ENCODE measurements at places on chromosomes 11 and 22.

- DNase-seq: no peak
Observed at GRCh38 chr11:1820463-1821325, 14.1 kb upstream of the SYT8 start.

DNA sequence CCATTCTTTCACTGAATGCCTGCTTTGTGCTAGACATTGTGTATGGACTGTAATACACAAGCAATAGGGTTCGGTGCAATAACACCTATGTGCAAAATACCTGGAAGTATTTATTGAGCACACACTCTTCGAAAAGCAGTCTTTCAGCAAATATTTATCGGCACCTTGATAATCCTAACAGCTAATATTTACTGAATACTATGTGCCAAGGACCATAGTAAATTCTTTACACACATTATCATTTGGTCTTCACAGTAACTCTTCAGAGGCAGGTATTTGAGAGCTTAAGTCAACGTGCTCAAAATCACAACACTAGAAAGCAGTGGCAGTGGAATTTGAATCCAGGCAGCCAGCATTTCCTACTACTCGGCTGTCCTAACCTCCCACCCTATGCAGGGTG, 2.2 kb downstream of the B3GNT6 start:
- no peak for DNase-seq

- DNase-seq: no peak
Observed at GRCh38 chr11:64632237-64632636, 41.2 kb downstream of the SLC22A12 start.

GRCh38 chr11:58616594-58616993, 5.9 kb upstream of the CNTF start:
- DNase-seq: no peak

GRCh38 chr11:61730240-61730994, 22.0 kb upstream of the MYRF start:
- DNase-seq: no peak

DNA sequence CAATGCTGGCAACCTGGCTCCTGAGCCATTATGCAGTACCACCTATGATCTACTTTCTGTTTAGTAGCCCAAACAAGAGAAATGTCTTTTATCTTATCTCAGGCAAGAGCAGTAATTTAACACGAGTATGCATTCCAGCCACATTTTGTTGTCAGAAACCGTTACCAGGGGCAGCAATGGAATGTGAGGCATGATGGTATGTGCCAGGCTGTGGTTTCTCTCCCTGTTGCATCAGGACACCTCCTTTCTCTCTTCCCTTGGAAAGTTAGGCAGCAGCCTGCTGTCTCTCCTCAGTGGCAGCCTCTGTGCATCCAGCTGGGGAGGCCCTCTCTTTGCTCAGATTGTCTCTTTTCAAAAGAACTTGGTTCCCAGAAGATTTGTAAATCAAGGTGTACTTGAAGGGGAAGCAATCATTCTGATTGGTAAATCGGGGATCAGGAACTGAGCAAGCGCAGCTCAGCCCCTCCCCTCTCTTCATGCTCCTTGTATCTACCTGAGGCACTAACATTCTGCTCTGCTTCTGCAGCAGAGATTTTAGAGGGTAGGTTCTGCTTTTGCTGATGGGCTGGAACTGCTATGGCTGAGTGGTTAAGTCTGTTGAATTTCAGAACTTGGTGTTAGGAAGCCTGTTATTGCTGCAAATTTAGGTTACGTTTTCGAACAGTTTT, 229.2 kb downstream of the ADAMTS15 start:
- no peak for DNase-seq

DNA sequence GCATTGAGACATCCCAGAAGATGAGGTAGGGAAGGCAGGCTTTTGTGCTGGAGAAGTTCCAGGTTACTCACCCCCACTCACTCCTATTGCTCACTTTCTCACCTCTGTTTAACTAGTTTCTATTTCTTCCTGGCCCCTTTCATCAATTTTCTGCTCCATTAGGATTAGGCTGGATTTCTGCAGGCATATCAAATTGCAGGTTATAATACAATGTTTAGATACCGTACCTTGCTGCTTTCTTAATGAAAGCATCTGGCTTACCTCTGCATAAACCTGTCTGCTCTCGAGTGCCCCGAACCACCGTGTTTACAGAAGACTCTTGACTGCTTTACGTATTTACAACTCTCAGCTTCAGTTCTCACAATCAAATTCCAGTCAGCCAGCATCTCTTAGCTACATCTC, 173.7 kb downstream of the ADAMTS15 start:
- no peak for DNase-seq

DNA sequence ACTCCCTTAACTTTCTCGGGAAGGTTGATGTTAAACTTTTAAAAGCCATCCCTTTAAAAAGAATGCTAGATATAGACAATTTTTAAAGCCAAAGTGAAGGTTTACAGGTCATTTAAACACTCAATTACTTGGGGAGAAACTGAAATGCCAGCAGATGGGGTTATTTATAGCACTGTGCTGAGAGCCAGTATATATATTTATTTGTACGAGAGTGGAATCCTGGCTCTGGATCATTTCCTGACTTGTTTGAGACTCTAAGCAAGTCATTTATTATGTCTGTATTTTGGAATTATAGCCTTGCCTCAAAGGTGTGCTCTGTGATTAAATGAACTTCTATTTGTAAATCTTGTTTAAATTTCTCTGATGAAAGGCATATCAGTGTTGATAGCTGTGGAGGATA, 6.8 kb upstream of the ZBED5 start:
- DNase-seq: no peak

DNA sequence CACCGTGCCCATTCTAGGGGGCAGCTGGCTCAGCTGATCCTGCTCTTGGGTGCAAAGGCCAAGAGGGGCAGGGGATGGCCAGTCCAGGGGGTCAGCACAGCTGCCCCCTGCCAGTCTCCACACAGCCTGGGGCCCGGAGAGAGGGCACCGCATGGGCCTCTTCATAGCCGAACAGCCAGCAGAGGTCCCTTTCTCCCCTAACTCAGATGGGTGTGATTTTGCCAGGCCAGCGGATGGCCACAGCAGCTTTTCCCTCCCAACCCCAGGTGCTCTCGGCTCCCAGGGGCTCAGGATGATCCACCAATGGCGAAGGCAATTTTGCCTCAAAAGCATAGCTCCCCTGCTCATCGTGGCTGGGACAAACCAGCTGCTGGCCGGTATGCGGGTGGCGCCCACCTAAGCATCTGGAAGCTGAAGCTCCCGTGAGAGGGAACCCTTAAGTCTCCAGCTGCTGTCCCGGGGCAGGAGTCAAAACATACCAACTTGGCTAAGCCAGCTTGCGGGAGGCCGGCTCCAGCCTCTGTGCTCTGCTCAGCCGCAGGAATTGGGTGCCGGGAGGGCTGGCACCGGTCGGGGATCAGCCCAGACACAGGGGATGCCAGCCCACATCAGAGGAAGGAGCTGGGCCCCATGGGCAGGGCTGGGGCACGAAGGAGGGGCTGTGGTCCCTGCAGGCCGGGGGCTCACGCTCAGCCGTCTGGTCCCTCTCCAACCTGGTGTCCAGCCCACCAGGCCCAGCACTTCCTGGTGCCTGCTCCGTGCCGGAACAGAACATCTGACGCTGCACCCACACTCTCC, 30.5 kb upstream of the GNB1L start:
- DNase-seq: no peak

GRCh38 chr11:126830216-126830806, 170.3 kb downstream of the KIRREL3 start:
- no peak for DNase-seq

- DNase-seq: no peak
Observed at GRCh38 chr11:119585043-119585781, 143.8 kb downstream of the NECTIN1 start.

DNA sequence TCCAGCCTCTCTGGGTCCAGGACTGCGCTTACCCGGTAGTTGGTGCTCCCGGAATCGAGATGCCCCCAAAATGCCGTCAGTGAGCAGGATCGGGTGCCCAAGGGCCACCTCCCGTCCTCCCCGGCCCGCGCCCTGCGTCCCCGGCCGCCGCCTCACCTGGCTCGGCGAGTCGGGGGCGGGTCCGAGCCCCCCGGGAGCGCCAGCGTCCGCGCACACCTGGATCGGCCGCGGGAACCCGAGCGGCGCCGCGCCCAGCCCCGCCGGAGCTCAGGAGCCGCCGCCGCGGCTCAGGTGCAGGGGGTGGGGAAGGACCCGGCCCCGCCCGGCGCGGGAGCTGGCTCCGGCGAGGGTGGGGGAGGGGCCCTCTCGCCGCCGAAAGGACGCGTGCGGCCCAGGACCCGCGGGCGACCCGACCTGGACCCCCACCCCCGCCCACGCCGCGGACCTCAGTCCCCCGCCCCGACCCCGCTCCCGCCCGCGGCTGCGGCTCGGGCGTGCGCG, at the start of gene SHANK2:
Gene SHANK2, minus strand, starts transcription at position 309 of the 501 bp plus-strand sequence. CDS start 105,251 bp downstream, outside the sequence.
- no peak for DNase-seq

DNA sequence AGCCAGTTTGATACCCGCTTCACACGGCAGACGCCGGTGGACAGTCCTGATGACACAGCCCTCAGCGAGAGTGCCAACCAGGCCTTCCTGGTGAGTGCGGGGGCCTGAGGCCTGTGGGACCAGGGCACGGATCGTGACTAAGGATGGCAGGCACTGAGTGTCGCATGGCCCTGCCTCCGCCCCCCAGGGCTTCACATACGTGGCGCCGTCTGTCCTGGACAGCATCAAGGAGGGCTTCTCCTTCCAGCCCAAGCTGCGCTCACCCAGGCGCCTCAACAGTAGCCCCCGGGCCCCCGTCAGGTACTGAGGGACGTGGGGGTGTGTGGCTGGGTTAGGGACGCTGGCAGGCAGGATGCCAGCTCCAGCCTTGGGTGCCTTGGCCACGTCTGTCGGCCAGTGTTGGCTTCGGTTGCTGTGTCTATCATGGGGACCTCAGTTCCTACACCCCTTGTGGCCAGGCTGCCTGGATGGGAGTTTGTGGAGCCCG, 3.0 kb downstream of the PTPRCAP start:
- no peak for DNase-seq

DNA sequence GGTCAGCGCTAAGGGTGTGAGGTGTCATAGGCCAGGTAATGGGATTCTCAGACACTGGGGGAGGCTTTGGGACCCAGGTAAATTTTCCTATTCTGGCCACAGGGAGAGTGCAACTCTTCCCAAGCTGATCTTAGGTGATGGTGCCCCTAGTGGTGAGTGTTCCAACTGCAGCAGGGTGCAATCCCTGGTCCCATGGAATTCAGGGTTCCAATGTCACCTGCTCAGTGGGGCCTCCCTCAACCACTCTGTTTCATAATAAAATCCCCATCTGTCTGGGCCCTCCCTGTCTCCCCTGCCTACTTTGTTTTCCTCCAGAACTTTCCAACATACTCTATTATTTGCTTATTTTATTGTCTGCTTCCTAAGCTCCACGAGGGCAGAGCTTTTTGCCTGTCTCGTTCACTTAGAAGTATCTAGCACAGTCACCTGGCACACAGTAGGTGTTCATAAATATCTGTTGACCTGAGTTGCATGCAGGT, 2.9 kb upstream of the SGSM1 start:
- peak; percentile 36 for DNase-seq

- no peak for DNase-seq
Observed at GRCh38 chr11:118660681-118661424, 18.6 kb downstream of the TREH start.

GRCh38 chr11:65485920-65486219, 13.0 kb upstream of the MALAT1 start:
- no peak for DNase-seq

GRCh38 chr11:88377144-88377543, 39.6 kb upstream of the CTSC start:
- DNase-seq: no peak

DNA sequence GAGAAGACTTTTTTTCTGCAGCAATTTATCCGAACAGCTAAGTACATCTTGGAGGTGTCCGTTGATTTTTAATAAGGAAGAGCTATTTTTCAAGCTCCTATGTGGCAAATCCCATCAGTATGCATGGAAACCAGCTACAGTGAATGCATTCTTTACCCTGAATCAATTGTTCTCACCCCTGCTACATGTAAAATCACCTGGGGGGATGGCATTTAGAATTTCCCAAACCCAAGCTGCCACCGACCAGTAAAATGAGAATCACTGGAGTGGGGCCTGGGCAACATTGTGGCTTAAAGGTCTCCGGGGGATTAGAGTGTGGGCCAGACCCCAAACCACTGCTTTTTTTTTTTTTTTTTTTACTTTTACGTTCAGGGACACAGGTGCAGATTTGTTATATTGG, 2.8 kb upstream of the ZNF195 start:
- DNase-seq: no peak

DNA sequence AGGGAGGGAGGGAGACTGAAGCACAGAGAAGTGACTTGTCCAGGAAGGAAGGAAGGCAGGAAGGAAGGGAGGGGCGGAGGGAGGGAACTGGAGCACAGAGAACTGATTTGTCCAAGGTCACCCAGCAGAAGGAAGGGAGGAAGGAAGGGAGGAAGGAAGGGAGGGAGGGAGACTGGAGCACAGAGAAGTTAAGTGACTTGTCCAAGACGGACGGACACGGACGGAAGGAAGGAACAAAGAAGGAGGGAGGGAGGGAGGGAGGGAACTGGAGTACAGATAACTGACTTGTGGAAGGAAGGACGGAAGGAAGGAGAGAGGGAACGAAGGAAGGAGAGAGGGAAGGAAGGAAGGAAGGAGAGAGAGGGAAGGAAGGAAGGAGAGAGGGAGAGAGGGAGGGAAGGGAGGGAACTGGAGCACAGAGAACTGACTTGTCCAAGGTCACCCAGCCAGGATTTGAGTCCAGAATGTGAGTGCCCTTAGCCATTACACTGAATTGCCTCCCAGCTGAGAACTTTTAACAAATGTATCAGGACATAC, 1.5 kb downstream of the SLC35F2 start:
- no peak for DNase-seq

- no peak for DNase-seq
Observed at GRCh38 chr11:2664791-2665525, 34.8 kb downstream of the KCNQ1OT1 start.

DNA sequence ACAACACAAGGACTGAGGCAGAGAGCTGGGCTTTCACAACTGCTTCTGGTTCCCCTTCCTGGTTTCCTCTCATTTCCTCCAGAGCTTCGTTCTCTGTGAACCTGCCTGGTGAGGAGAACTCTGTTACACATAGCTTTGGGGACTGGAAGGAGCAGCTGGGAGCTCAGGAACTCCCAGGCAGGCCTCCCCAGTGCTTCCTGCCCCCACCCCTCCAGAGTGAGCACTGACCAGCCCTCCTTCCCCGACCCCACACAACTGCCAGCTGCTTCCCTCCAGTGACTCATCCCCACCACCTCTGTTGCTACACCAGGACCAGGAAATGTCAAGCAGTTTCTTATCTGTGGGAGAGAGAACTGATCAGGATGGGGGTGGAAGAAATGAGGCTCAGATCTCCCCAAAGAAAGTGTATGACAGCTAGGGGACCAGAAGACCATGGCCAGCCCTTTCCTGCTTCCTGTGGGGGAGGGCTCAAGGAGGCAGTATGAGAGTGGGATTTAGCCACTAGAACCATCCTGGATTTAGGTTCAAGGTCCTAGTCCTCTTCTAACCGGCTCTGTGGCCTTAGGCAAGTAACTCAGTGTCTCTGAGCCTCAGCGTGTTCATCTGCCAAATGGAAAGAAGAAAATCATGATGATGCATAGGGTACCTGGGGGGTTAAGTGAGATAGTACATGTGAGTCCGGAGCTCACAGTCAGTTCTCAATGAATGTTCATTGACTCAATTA, 4.5 kb upstream of the TP53I11 start:
- no peak for DNase-seq

GRCh38 chr22:30250661-30251267, 4.2 kb upstream of the LIF start:
- DNase-seq: no peak

GRCh38 chr11:77776455-77776854, 44.1 kb downstream of the RSF1 start:
- no peak for DNase-seq

- no peak for DNase-seq
Observed at GRCh38 chr22:47406896-47407295, 644.4 kb downstream of the TBC1D22A start.

All from activated gamma-delta T cell treated with anti-CD3 and anti-CD28 coated beads, Interleukin-2, amount 50 U/mL, for 16 hours (primary cell).